ENCODE measurements at places on chromosomes 7 and 10.

DNA sequence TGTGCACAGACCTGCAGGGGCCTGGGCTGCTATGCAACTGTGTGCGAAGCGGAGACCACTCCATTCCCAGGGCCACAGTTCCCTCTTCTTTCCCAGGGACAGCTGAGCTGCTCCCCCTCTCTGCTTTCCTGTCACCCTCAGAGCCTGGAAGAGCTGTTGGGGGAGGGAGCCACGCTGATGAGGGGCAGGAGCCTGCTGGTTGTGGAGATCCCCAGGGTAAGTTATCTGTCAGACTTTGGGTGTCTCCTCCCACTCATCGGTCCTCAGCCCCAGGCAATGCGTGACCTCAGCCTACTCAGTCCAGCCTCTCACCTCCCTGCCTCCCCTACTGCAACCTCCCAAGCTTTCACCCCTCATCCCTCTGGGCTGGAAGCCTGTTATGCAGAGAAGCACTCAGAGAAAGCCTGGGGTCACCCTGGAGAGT, 53.5 kb downstream of the ZNF467 start:
- DNase-seq = no peak

DNA sequence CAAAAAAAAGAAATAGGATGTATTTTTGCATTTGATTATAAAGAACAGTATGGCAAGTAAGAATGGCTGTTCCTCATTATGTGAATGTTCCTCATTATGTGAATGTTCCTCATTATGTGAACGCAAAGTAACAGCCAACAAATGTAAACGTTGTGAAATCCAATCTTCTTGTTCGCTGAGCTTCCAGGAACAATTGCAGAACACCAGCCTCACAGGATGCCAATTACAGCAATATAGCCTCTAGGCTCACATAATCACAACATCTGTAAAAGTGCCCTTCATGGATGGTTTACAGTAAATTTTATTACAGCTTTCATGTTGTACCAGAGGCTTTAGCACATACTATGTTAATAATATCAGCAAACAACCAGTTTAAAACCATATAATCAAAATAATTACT, 71.6 kb downstream of the THSD7A start:
- no peak for DNase-seq

DNA sequence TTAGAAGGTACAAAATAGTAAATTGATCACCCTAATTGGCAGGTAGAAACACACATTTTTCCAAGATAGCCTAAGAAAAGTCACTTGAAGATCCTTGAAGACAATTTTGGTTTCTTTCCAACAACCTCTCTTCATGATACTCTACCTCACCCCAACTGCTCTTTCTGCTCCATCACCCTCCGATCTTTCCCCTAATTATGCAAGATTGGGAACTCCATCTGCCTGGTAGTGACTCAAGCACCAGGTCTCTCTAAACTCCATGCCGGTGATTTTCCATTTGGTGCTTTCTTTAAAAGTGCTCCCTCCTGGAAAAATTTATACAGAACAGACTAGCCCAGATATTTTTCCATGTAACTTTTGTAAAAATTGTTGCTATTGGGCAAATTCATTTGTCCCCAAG, 1.1 kb upstream of the AKR1B1 start:
- no peak for DNase-seq

DNA sequence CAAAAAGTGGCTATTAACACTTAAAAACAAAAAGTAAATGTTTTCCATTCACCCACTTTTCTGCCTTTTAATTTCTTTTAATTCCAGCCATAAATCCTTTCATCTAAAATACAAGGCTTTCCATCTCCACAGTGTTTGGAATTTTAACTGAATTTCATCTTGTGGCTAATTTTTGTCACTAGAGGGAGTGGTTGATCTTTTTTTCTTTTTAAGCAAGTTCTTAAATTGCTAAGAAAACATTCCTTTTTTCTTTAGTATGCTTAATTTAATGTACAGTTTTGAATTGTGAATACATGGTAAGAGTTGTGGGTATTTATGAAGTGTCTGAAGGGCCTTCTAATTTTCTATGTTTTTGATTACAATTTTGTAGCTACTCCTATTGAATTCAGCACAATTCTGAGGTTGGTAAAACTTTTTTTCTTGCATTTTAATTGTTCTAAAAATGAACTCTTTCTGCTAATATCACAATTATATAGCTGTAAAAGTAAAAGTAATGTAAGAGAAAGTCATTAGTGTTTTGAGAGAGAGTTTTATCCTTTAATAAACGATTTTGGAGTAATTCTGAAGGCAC, 54.9 kb upstream of the ANK3 start:
- no peak for DNase-seq

GRCh38 chr7:5677538-5678294, 103.7 kb downstream of the RNF216 start:
- DNase-seq = peak; percentile 53

Measured in activated CD4-positive, alpha-beta memory T cell treated with anti-CD3 and anti-CD28 coated beads, Interleukin-2, amount 10 ng/mL, durations not matched to agents 7 days and 5 days (primary cell).